Testis (tissue), 5 donors: ENCODE measurements at places on chromosomes 7 and 10. TPM values are rescaled to one million over a fixed set of nuclear protein-coding genes. Genes with fewer than 3 reads are reported as not detected.
A peak's percentile ranks its signal among the peaks of the same experiment; 100 is the strongest.

The PAPSS2 gene
- 4.6 TPM for total RNA-seq

DNA sequence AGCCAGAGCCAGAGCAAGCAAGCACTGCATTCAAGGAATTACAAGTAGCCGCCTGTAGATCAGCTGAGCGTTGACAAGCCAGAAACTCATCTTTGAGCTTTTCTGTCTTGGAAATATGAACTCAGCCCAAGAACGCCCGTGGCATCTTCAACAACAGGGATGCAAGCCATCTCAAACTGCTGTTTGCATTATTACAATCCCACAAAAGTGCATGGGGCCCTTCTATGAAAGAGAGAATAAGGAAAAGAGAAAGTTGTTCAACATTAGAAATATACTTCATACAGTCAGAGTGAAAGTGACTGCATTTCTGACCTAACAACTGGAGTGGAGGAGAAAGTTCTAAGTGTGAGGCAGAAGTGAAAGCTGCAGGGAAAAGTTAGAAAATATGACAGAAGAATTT is 6.5 kb downstream of the SGCE start:
- DNase-seq: peak; percentile 46

DNA sequence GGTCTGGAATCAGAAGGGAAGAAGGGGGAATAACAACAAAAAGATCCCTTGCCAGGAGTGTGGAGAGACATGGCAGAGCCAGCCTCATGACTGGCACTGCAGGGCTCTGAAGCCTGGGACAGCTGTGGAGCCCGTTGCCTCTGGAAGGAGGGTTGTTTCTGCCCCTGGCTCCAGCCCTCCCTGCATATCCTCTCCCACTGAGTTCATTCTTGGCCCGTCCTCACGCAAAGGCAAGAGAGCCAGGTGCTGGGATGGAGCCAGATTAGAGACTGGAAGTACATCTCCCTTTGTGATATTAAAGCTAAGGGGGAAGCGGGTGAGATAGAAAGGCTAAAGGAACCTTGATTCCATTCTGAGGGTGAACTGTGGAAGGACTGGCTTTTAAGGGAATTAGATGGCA is 141.5 kb upstream of the NPVF start:
- DNase-seq: peak; percentile 56

The CRTAC1 gene
- 7.5 TPM for total RNA-seq

The MYPN gene
- 1.5 TPM for total RNA-seq

DNA sequence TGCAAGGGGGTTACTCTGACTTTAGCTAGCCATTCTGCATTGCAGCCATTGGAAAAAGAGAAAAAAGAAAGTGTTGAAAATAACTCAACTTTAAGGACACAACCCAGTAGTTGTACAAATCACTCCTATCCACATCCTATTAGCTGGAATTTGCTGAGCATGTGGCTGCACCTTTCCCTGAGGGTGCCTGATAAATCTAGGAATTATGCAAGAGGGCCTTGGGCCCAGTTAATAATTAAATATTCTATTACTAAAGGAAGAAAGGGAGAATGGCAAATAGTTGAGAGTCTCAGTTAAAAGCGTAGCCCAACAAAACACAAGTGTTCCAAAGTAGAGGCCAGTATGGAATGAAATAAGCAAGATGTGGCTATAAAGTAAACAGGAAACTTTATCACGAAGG is 200.9 kb upstream of the CNTNAP2 start:
- DNase-seq: no peak

DNA sequence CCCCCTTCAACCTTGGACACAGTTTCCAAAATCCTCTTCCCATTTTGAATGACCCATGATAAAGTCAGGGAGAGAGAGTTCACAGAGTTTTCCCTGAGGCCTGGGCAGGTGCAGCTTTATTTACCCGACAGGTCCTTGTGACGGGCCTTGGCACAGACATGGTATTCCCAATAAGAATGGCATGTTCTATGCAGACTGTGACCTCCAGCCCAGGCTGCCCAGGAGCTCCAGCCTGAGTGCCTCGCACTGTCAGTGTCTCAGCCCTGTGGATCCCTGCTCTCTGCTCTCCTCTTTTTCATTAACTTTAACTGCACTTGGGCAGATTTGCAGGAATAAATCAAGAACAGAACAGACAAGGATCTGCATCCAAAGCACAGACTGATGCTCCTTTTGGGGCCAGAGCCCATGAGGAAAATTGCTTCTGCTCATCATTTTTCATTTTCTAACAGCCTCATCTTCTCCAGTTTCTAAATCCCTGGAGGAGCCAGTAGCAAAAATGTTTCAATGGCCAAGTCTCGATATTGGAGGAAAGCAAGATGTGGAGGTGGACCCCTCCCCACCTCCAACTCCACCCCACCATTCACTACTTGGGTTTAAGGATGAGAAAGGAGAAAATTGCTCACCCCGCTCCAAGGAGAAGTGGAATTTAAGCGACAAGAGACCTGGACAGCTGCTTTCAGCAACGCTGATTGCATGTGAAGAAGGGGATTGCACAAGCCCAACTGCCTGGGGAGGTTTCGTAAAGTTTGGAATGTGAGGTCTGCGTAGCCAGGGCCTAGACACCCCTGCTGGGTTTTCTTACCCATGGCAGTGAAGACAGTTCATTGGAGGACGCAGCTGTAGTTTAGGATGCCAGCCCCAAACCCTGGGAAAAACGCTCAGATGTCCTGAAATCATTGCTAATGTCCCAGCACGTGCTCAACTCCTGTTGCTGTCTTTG is 225.9 kb downstream of the WDR11 start:
- no peak for DNase-seq

DNA sequence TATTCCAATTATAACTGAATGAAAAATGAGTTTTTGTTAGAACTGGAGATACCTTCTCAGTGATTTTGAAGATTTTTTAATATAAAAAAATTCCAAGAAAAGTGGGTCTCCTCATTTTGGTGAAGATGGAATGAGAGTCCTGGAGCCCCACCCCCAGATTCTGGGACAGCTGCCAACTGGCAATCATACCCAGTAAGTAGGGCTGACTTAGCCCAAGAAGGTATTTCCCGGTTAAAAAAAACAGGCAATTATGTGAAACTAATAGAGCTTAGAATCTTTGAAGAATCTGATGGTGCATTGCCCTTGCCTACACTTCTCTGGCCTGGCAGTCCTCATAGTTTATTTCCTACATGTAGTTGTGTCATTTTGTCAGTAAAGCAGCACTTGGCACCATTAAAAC is 52.8 kb upstream of the VWDE start:
- DNase-seq: no peak

DNA sequence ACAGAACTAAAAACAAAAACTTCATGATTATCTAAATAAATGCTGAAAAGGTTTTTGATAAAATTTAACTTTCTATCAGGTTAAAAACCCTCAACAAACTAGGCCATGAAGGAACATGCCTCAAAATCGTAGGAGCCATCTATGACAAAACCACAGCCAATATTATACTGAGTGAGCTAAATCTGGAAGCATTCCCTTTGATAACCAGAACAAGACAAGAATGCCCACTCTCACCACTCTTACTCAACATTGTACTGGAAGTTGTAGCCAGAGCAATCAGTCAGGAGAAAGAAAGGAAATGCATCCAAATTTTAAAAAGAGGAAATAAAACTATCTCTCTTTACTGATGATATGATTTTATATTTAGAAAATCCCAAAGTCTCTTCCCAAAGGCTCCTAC is 228.7 kb downstream of the CHRM2 start:
- no peak for DNase-seq

The CALCR gene
- total RNA-seq: 0.56 TPM

DNA sequence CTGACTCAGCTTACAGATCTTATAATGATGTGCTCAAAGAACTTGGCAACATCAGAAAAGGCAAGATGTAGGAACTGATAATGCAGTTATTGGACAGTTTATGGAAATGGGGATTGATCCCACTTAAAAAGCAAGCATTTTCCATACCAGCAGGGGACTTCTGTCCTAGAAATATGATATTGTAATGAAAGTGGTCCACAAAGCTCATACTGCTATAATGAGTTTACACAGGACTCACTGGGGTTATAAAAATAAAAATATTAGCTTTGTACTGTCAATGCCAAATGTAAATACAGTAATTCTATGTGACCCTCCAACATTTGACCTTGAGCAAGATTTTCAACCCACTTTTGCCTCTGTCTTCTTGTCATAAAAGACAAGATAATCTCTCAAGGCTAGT is 145.5 kb upstream of the SEM1 start:
- DNase-seq: no peak

The BMPR1A gene
- total RNA-seq: 51.1 TPM

DNA sequence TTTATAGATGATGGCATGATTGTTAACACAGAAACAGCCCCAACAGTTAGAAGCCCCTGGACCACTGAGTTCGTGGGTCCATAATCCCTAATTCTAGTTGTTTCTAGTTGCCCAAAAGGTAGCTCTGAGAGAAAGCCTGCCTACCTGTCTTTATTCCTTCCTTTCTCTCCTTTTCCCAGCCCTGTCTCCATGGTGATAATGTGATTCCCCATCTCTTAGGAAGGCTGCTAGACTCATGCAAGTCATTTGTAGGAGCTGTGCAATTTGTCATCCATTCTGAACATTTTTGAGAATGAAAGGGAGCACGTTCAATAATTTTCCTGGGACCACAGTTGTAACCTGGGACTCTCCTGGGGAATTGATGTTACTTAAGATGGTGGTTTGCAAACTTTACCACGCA is 183.4 kb downstream of the EMX2 start:
- DNase-seq: no peak

- DNase-seq: no peak
Observed at GRCh38 chr7:128867842-128868623, 5.4 kb downstream of the ATP6V1F start.

DNA sequence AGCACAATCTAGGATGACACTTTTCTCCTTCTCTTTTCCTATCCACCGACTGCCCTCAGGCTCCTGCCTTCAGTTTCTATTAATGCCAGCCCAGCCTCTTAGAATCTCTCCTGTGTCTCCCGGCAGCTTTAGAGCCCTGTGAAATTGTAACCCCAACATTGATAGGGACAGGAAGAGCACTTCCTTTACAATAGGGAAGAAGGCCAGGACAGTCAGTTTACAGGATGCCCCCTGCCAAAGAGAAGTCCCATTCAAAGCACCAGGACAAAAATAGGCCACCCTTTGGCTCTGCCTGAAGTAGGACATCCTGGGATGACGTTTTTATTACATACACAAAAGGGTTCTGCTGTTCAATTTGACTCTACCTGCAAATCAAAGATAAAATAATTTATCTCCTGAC is 64.7 kb upstream of the ANK3 start:
- no peak for DNase-seq

DNA sequence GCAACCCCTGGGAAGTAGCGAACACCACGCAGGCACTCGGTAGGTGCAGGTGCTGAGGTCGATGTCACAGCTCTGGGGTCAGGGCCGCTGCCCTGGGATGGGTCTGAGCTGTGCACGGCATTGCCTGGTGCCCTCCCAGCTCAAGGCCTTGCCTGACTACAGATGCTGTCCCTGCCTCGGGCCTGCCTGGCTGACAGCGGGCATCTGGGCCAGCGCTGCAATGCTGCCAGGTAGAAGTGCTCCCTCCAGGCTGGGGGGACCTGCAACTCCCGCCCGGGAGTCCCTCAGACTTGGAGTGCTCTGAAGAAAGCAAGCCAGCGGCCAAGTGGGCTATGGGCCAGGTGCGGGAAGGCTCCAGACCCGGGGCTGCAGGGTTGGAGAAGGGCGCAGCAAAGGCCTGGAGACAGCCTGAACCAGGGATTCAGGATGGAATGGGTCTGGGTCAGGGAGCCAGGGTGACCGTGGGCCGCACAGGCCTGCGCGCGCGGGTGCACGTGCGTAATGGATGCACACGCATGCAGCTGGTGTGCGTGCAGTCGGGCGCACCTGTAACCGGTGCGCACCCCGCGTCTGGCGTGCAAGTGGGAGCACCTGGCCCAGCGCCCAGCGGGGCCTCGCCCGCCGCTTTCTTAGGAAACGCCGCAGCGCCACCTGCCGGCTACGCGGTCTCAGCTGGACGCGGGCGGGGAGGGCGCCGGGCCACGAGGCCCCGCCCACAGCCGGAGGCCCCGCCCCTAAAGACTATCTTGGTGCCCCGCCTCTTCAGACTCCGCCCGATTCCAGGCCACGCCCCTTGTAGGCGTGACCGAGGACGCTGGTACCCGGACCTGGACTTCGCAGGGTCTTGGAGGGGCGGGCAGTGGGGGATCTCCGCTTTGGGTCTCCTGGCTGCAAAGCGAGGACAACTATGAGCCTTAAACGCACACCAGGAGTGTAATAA is 46.7 kb downstream of the MICALL2 start:
- peak; percentile 94 for DNase-seq

The SLK gene
- 59.4 TPM for total RNA-seq

The CLDN3 gene
- total RNA-seq: 1.9 TPM

The PRKCQ gene
- 3.0 TPM for total RNA-seq

The PLA2G12B gene
- not detected for total RNA-seq

The TIMM23B gene
- total RNA-seq: 40.4 TPM

The ZNF775 gene
- total RNA-seq: 11.0 TPM

DNA sequence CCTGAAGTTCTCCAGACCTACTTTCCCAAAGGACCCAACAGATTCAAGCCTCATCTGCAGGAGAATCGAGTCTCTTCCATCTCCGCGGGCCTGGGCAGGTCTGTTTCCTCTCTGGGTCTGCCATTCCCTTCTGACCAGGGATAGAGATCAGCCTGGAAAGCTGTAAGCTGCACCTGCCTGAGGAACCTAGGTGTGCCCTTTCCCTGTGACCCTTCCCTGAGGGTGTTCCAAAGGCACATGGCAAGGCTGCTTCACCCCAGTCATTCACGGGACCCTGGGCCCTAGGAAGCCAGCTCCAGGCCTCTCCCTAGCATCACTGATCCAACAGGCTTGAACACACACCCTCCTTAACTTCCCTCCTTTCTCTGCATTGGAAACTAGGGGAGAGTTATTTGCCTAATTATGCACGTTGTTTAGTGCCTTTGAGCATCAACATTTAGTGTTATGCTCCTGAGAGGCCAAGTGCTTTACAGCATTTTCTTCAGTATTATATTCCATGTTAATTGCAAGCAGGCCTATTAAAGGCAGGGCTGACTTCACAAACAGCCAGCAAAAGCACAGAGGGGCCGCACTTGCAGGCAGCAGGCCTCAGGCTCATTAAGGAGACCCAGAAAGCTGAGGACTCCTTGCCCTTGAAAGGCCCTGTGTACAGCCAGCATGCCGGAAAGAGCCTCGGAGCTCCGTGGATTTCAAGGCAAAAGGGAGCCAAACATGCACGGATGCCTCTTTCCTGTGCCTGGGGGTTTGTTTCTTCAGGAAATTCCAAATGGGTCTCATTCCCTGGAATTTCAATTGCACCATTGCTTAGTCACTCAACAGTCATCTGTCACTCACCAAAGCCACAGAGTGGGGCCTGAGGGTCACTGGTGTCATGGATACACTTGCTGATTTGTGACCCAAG is 91.0 kb upstream of the FAM20C start:
- DNase-seq: no peak

The MYOZ1 gene
- total RNA-seq: 3.2 TPM

- DNase-seq: no peak
Observed at GRCh38 chr10:7937315-7937945, 117.1 kb upstream of the GATA3 start.

The MMP21 gene
- 0.43 TPM for total RNA-seq

The CLDN4 gene
- 0.94 TPM for total RNA-seq

The C10orf67 gene
- 3.0 TPM for total RNA-seq

- peak; percentile 78 for DNase-seq
Observed at GRCh38 chr10:124588736-124589490, 127.3 kb downstream of the LHPP start.

The GNG11 gene
- 4.0 TPM for total RNA-seq
